Endodermal cell (in vitro differentiated cells): ENCODE measurements at places on chromosomes 2 and 18.

DNA sequence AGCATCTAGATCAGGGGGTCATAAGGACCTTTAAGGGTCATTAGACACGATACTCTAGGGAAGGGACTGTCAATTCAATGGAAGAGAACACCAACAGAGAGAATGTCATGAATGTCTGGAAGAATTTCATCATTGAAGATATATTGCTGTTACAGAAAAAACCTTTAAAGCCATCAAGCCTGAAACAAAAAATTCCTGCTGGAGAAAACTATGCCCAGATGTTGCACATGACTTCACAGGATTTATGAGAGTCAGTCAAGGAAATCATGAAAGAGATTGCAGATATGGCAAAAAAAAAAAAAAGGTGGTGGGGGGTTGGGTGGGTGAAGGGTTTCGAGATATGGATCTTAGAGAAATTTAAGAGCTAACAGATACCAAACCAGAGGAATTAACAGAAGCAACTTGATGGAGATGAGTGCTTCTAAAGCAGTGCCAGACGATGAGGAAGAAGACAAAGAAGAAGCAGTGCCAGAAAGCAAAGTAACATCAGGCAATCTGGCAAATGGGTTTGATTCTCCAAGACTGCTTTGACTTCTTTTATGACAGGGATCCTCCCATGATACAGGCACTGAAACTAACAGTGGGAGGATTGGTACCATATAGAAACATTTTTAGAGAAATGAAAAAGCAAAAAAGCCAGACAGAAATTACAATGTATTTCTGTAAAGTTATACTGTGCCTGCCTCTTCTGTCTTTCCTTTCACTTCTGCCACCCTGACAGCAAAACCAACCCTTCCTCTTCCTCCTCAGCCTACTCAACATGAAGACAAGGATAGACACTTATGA, 28.5 kb downstream of the MAP4K3 start:
- peak overlapping the region; percentile 28 for H3K27ac ChIP-seq
- no peak for DNase-seq
- no peaks in the 10 kb centered on the region for H3K27me3 ChIP-seq
- no peaks in the 10 kb centered on the region for H3K36me3 ChIP-seq
- H3K4me1 ChIP-seq = peaks cover 5% of the 10 kb centered on the region

- no peaks in the 10 kb centered on the region for H3K36me3 ChIP-seq
- no peak overlapping the region for H3K27ac ChIP-seq
- H3K27me3 ChIP-seq = no peaks in the 10 kb centered on the region
- peaks cover 6% of the 10 kb centered on the region for H3K4me1 ChIP-seq
- H3K4me3 ChIP-seq = no peak overlapping the region
These were observed 97.7 kb downstream of the SOCS6 start for GRCh38 chr18:70386582-70386981.

DNA sequence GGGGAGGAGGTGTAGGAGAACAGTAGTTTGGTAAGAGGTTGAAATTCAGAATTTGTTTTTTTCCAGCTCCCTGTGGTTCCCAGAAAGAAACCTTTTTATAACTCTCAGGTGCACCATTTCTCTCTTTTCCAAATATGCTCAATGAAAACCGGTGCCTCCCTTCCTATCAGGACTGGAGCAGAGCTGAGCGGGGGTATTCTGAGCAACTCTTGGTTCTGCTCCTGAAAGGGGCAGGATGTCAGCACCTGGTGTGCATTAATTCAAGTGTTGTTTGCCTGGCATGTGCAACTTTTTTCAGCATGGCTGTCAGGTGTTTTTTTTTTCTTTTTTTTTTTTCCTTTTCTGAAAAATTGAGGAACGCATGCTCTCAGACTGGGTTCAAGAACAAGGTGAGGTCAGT, 74.1 kb downstream of the MAPK4 start:
- peaks cover 3% of the 10 kb centered on the region for H3K4me1 ChIP-seq
- no peak overlapping the region for H3K27ac ChIP-seq
- H3K27me3 ChIP-seq = peaks cover 50% of the 10 kb centered on the region
- no peaks in the 10 kb centered on the region for H3K36me3 ChIP-seq
- H3K4me3 ChIP-seq = no peak overlapping the region
- DNase-seq = no peak

DNA sequence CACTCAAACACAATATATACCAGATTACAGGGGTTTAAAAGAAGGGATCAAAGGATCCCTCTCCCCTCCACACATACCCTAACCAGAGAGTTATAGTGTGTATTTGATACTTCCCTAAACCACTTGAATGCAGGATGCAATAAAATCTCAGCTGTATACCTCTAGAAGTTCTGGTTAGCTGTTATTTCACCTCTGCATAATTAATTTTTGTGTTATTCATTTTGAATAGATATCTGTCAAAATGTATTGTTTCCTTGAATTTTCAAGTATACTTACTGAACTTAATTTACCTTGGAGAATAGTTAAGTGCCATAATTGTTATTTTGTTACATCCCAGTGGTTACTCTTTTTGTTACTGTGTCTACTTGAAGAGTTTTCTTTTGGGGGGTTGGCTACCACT, 34.5 kb downstream of the DDX1 start:
- no peaks in the 10 kb centered on the region for H3K4me1 ChIP-seq
- H3K27ac ChIP-seq = no peak overlapping the region
- peaks cover 98% of the 10 kb centered on the region for H3K36me3 ChIP-seq

- H3K36me3 ChIP-seq = no peaks in the 10 kb centered on the region
- no peak for DNase-seq
- H3K4me3 ChIP-seq = no peak overlapping the region
- H3K4me1 ChIP-seq = no peaks in the 10 kb centered on the region
- no peaks in the 10 kb centered on the region for H3K27me3 ChIP-seq
These were observed 12.8 kb upstream of the TMEM237 start for GRCh38 chr2:201656102-201656501.

DNA sequence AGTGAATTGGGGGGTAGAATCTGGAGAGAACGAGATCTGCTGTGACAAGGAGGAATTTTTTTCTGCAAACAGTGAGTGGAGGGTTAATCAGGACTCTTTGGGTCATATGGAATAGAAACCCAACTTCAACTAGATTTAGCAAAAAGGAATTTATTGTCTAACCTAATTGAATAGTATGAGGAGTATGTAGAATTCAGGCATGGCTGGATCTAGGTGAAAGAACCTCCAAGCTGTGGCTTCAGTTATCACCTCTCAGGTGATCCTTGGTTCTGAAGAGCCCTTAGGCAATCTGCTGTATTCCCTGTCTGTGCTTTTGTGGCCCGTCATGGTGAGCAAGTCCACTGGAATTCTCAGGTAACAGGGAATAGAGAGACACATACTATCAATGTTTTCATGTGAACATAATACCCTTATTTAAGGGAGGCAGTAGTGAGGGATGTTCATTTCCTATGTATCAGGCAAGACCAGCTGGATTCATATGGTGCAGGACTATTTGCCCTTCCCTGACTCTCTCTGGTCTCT, 164.7 kb downstream of the ALPK2 start:
- no peaks in the 10 kb centered on the region for H3K4me1 ChIP-seq
- H3K27me3 ChIP-seq = peaks cover 12% of the 10 kb centered on the region
- no peaks in the 10 kb centered on the region for H3K36me3 ChIP-seq

DNA sequence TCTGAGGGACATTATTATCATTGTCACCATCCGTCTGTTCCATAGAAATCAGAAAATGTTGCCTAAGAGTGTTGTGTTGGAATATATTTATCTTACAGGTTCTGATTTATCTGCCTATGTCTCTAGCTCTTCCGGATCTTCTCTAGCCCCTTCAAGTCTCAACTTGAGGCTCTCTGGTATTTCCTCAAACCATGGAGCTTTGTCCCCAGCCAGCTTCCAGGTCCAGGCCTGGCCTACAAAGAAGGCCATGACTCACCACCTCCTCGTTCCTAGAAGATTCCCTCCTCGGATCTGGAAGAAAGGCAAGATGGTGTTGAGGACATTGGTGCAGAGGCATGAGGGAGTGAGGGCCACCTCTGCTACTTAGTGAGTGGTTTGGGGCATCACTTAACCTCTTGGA, 122.1 kb upstream of the TRIB2 start:
- no peaks in the 10 kb centered on the region for H3K36me3 ChIP-seq
- peaks cover 8% of the 10 kb centered on the region for H3K4me1 ChIP-seq
- no peak for DNase-seq
- H3K4me3 ChIP-seq = no peak overlapping the region

GRCh38 chr2:206774871-206775270, 9.5 kb downstream of the FASTKD2 start:
- no peak overlapping the region for H3K27ac ChIP-seq
- no peaks in the 10 kb centered on the region for H3K4me1 ChIP-seq
- H3K36me3 ChIP-seq = peaks cover 83% of the 10 kb centered on the region
- no peak overlapping the region for H3K4me3 ChIP-seq
- H3K27me3 ChIP-seq = no peaks in the 10 kb centered on the region

DNA sequence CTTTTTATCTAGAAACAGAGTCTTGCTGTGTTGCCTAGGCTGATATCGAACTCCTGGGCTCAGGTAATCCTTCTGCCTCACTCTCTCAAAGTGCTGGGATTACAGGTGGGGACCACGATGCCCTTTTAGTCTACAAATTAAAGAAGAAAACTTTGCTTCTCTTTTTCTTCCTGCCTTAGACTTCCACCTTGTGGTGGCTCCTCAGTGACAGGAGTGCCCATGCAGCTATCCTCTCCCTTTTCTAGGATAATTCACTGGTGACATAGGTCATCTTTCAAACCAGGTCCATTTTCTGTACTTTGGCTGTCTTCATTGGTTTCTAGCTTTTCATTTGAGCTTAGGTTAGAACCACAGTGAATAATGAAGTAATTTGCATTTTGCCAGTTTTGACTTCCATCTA, 13.6 kb downstream of the DCAF17 start:
- H3K36me3 ChIP-seq = peaks cover 68% of the 10 kb centered on the region
- no peak overlapping the region for H3K4me3 ChIP-seq
- no peaks in the 10 kb centered on the region for H3K27me3 ChIP-seq
- no peak for DNase-seq

DNA sequence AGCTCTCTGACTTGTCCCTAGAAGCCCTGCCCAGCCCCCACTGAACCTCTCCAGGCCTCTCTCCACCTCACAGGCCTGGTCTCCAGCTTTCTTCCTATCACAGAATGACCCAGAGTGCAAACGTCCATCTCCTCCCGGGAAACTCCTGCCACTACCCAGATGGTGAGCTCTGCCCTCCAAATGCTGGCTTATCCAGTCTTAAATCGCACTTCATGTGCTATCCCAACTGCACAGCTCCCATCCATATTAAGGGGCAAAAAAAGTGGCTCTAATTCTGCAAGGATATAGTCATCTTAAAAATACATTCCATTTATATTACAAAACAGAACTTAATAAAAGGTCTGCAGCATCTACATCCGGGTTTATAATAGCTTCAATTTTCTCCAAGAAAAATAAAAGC, 70.8 kb upstream of the CDC42EP3 start:
- no peaks in the 10 kb centered on the region for H3K27me3 ChIP-seq
- no peak overlapping the region for H3K4me3 ChIP-seq
- no peak for DNase-seq
- no peaks in the 10 kb centered on the region for H3K36me3 ChIP-seq

DNA sequence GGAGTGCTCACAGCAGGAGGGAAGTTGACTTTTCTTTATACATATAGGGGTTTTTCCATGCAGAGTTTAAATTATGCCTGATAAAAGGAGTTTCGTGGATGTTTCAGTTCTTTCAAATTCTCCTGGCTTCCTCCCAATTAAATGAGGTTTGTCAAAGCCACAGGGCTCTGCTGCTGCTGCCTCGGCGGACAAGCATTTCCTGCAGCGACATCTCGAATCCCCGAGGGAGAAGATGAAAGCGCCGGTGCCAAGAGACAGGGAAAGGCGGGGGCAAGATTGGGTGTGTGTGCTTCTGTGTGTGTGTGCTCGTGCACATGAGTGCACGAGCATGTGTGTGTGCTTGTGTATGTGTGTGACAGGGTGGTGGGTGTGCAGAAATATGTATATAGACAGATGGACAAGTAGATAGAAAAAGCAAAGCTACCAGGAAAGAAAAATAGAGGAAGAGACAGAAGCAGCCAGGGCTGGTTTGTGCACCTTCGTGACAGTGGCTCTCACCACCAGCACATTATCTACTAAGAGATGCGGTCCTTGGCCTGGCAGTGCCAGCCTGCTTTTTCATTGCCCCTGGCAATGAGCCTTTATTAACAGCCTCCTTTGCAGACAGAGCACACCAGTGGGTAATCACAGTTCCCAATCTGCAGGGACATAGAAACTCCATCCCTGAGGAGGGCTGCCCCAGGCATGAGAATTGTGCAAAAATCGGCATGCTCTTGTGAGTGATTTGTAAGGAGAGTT, 76.2 kb downstream of the CDK15 start:
- no peak overlapping the region for H3K27ac ChIP-seq
- H3K27me3 ChIP-seq = no peaks in the 10 kb centered on the region
- DNase-seq = no peak
- H3K4me3 ChIP-seq = no peak overlapping the region

GRCh38 chr2:158463496-158464095, 6.8 kb downstream of the PKP4 start:
- no peaks in the 10 kb centered on the region for H3K36me3 ChIP-seq
- no peak overlapping the region for H3K27ac ChIP-seq
- no peak overlapping the region for H3K4me3 ChIP-seq
- H3K27me3 ChIP-seq = no peaks in the 10 kb centered on the region

- no peaks in the 10 kb centered on the region for H3K27me3 ChIP-seq
- H3K27ac ChIP-seq = no peak overlapping the region
- H3K4me3 ChIP-seq = no peak overlapping the region
- no peak for DNase-seq
- H3K4me1 ChIP-seq = no peaks in the 10 kb centered on the region
- H3K36me3 ChIP-seq = no peaks in the 10 kb centered on the region
These were observed 37.5 kb upstream of the SCN9A start for GRCh38 chr2:166413255-166413654.

GRCh38 chr2:58137221-58137620, 90.6 kb downstream of the VRK2 start:
- no peak overlapping the region for H3K27ac ChIP-seq
- H3K4me3 ChIP-seq = no peak overlapping the region
- H3K4me1 ChIP-seq = no peaks in the 10 kb centered on the region
- peaks cover 20% of the 10 kb centered on the region for H3K36me3 ChIP-seq

DNA sequence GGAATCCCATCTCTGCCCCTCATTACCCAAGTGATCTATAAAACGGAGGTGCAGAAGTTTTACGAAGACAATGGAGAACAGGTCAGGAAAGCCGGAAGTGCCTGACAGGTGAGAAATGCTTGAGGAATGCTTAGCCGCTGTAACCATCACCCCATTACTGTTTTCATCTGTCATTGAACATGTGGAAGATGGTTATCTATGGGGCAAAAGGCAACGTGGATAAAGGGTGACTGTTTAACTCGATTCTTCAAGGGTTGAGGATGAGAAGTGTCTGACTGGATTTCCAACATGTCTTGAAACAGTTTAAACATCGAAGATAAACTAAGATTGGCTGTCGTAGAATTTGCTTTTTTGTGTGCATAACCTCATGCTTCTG, 17.3 kb downstream of the HK2 start:
- H3K27me3 ChIP-seq = no peaks in the 10 kb centered on the region
- DNase-seq = no peak
- peaks cover 10% of the 10 kb centered on the region for H3K36me3 ChIP-seq
- no peak overlapping the region for H3K27ac ChIP-seq
- no peak overlapping the region for H3K4me3 ChIP-seq

- peak overlapping the region; percentile 40 for H3K27ac ChIP-seq
- H3K36me3 ChIP-seq = no peaks in the 10 kb centered on the region
- no peak overlapping the region for H3K4me3 ChIP-seq
- no peaks in the 10 kb centered on the region for H3K27me3 ChIP-seq
- DNase-seq = no peak
These were observed 396.2 kb downstream of the ARHGAP15 start for GRCh38 chr2:143525402-143525860.
